ENCODE measurements at places on chromosomes 1 and 21.

DNA sequence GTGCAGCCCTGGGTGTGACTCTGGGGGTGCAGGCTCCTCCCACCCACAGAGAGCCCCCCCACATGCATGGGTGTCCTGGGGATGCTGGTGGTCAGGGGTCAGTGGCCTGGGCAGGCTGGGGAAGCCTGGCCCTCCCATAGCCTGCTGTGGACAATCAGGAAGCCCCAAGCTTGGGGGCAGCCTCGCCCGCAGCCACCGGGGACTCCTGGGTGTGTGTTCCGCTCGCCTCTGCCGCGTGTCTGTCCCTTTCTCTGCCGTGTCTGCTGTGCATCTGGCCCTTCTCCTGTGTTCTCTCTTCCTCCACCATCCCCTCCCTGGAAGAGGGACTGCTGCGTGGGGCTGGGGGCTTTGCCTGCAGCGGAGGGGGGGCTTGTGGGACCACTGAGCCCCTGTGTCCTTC lies 22.9 kb downstream of the AGRN start:
- DNase-seq: no peak

- no peak for DNase-seq
Observed at GRCh38 chr1:230975636-230976035, 3.0 kb downstream of the TTC13 start.

GRCh38 chr1:35707601-35708440 lies 10.9 kb downstream of the C1orf216 start:
- DNase-seq: peak; percentile 16

DNA sequence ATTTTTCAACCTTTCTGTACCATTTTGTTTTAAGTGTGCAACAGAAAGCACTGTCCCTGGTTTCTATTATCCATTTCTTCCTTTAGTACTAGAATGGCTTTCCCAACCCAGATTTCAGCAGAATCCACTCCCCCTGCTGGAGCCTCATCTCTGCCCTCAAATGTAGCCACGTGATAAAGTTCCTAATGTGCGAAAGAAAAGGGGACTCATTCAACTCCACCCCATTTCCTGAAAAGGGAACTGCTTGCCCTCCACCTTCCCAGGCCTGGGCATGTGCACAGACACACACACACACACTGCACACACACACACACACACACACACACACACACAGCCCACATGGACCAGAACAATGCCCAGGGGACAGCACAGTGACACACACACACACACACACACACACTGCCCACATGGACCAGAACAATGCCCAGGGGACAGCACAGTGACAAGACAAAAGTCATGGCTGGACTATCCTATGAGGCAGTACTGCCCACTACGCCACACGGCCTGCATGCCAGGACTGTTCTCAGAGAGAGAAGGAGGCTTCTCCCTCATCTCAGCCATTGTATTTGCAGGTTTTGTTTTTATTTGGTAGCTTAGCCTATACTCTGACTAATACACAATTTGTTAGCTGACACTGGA lies 33.2 kb downstream of the PACC1 start:
- DNase-seq: no peak

DNA sequence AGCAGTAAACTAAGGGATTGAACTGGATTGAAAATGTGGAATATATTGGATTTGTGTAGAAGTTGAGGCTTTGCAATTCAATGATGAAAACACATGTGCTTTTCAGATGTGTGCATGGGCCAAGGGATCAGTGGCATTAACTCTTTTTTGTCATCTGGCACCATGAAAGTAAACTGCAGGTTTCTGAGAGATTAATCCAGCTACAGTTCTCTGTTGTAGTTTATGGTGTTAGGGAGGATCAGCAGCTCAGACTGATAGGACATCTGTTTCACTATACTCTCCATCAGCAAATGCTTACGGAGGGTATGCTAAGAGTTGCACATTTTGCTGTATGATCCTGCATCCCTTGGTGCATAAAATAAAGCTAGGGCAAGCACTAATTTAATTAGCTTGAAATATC lies 82.6 kb downstream of the C1orf21 start:
- DNase-seq: no peak

- DNase-seq: no peak
Observed at GRCh38 chr1:43664369-43664768, 14.4 kb downstream of the KDM4A start.

- DNase-seq: no peak
Observed at GRCh38 chr1:219697682-219698081, 84.8 kb upstream of the ZC3H11B start.

DNA sequence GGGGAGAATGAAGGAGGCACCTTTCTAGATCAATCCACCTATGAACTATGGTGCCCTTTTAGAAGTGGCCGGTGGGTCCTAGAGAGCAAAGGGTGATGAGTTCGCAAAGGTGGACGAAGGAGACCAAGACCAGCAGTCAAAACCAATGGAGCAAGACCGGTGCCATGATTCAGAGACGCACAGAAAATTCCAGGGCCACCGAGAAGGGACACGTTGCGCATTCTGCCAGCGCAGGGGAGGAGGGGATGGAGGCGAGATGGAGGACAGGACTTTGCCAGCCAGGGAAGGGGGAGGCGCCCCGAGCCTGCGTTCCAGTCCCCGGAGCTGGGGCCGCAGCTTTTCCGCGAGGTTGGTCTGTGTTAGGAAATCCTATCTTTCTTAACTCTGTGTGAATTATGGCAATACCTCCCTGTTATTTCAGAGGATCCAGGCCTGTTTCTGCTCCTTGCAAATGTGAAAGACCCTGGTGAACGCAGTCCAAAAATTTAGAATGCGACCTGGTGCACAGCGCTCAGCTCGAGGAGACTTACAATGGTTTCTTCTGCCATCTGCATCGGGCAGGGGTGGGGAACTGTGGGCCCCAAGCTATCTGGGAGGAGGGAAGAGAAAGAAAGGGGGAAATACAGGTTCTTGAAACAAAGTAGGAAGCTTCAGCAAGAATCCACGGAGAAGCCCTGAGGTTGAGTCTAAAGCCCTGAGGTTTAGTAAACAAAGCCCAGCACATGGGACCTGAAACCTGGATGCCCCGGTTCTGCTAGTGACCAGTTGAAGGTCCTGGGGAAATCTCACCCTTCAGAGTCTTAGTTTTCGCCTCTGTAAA lies 129.4 kb downstream of the MRPS6 start:
- no peak for DNase-seq

Measured in CD4-positive, alpha-beta T cell treated with Interleukin-2 at 100 ng/mL for 4 hours (primary cell).